ENCODE measurements at places on chromosomes 2 and 18.

- DNase-seq: no peak
These were observed 118.4 kb downstream of the ARL4C start for GRCh38 chr2:234378440-234378839.

- no peak for DNase-seq
These were observed 18.8 kb downstream of the UXS1 start for GRCh38 chr2:106175086-106175850.

DNA sequence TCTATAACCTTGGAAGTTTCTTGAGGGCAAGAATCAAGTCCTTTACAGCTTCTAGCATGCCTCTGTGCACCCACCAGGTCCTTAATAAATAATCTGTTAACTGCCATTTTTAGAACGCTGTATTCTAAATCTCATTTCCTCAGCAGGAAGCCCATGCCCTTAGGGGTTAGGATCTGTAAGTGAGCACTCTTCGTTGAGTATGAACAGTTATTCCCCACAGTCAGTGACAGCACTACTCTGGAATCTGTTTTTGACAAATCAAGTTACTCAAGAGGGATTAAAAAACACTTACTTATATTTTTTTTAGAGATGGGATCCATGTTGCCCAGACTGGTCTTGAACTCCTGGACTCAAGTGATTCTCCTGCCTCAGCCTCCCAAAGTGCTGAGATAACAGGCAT lies 14.6 kb downstream of the PAIP2B start:
- DNase-seq: no peak

DNA sequence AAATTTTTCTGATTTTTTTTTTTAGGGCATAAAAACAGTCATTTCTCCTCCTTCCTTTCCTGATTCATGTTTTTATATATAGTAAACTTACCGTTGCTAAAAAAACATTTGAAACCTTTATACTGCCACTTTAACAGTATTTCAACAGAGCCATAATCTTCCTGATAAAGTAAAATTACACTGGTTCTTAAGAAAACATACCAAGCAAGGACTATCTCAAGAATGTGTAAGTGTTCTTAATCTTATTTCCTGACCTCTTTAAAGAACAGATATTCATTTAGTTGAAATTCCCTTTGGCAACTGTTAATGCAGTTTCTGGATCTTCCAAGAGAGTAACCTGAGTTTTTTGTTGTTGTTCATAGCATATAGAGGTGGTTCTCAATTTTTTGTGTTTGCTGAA lies 26.6 kb upstream of the COLEC12 start:
- DNase-seq: no peak

DNA sequence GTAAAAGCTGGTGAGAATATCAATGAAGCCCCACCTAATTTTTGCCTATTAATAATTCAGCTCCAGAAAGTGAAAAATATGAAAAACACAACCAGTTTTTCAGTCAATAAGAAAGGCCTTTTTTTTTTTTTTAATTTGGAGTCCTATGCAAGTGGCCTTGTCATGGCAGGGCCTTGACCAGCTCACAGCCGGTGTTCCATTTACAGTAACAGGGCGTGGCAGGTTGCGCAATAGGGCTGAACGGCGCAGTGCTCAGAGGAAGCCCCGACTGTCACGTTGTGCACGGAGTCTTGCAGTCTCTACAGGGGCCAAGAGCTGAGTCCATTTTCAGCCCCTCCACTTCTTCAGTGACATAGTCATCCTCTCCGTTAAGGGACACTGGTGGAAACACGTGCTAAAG lies 184.1 kb upstream of the FN1 start:
- no peak for DNase-seq

DNA sequence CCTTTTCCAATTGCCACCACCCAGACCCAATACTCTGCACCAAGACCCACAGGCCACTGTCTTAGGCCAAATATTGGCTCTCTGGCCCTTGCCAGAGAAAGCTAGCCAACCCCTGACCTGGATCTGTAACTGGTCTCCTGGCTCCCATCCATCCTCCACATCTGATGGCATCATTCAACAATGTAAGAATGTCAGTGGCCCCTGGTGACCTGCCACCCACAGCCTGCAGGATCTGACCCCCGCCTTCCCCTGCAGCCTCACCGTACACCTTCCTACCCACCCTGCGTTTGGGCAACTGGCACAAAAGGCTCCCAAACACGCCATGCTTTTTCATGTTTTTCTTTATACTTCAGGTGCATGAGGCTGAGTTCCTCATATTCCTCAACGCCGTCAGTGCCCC lies 60.0 kb upstream of the ASAP2 start:
- DNase-seq: no peak

DNA sequence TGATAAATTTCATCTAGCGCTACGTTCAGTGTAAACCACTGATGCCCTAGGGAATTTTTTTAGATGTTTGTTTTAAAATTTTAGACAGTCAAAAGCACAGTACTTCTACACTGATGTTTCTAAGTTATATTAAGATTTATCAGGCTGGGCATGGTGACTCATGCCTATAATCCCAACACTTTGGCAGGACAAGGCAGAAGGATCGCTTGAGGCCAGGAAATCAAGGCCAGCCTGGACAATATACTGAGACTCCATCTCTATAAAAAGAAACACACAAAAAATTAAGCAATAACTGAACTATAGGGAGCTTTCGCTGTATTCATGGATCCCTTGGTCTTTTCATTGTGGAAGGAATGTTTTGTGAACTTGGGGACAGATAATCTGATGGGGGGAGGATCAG lies 50.6 kb upstream of the MAPRE2 start:
- DNase-seq: no peak

GRCh38 chr2:84033347-84033974 lies 425.6 kb downstream of the SUCLG1 start:
- DNase-seq: no peak

DNA sequence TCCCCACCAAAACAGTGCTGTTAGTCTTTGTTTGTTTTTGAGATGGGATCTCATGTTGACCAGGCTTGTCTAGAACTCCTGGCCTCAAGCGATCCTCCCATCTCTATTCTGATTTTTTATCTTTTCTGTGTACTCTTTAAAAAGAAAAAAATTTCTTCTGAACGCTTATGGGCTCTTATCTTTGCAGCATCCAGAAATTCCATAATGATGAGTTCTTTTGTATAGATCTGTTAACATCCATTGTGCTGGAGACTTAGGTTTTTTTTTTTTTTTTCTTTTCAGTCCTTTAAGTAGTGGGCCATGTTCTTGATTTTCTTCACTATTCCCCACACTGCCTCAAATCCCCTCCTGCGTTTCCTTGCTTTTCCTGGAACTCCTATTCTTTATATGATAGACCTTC lies 31.0 kb downstream of the RBBP8 start:
- no peak for DNase-seq

DNA sequence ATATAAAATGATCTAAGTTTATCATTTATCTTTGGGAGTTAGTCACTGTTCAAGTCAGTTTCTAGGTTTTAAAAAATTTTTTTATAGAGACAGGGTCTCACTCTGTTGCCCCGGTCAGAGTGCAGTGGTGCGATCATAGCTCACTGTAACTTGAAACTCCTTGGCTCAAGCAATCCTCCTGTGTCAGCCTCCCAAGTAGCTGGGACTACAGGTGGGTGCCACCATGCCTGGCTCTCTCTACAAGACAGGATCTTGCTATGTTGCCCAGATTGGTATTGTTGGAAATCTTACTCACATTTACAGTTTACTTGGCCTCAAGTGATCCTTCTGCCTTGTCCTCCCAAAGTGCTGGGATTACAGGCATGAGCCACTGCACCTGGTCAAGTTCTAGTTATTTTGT lies 74.5 kb downstream of the MIB1 start:
- DNase-seq: no peak

Measured in NCI-H1436 (cell line).